ENCODE measurements at places on chromosomes 7 and 10.

DNA sequence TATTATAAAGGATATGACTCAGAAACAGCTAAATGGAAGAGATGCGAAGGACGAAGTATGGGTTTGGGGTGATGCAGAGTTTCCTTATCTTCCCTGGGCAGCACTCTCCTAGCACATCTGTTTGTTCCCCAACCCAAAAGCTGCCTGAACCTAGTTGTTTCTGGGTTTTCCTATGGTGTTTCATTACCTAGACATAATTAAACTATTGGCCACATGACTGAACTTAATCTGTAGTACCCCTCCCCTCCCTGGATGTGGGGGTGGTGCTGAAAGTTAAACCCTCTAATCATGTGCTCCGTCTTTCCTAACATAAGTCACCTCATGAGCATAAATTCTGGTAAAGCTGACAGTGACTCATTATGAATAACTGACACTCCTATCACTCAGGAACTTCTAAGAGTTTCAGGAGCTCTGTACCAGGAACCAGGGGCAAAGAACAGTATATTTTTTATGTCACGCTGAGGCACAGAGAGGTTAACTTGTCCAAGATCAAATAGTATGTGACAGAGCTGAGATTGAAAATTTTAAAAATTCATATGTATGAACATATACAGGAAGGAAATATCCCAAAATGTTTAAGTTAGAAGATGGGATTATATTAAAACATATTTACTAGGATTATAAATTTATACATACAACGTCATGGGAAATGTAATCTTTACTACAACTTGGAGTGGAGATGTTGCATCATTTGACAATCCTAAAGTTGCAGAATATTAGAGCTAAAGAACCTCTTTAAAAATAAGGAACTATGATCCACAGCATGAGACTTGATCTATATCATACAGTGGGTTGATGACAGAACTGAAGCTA lies 4.8 kb downstream of the STRIP2 start:
- DNase-seq = no peak

GRCh38 chr7:23938937-23939552 lies 229.0 kb downstream of the STK31 start:
- DNase-seq = no peak

DNA sequence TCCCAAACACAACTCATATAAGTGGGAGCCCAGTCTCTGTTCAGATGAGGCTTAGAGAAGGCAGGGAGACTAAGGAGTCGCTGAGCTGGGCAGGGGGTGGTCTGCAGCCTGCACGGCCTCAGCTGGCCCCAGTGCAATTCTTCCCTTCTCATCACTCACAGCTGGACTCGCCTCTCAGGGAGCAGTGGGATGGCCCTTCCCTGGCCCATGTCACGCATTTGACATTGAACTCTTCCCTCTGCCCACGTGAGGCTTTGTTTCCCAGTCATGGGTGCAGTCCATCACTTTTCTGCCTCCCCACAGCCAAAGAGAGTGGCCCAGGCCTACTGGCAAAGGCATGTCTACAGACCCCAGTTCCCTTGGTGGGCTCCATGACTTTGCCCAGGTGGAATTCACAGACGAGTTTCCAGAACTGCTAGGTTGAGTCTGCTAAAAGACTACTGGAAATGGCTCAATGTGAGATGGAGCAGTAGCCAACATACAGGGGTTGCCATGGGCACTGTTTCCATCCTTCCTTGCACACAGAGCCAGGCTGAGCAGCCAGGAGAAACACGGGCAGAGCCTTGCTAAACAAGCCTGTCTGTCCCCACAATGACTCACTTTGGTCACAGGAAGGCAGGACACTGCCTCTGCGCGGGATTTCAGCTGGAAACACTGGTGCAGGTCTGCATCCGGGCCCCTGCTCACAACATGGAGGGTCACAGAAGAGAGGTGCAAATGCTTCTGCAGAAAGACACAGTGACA lies 90.1 kb downstream of the OAT start:
- no peak for DNase-seq

- DNase-seq = no peak
Observed at GRCh38 chr7:77216181-77216845, 16.7 kb upstream of the FGL2 start.

GRCh38 chr7:151824373-151824933 lies 52.5 kb downstream of the PRKAG2 start:
- no peak for DNase-seq

DNA sequence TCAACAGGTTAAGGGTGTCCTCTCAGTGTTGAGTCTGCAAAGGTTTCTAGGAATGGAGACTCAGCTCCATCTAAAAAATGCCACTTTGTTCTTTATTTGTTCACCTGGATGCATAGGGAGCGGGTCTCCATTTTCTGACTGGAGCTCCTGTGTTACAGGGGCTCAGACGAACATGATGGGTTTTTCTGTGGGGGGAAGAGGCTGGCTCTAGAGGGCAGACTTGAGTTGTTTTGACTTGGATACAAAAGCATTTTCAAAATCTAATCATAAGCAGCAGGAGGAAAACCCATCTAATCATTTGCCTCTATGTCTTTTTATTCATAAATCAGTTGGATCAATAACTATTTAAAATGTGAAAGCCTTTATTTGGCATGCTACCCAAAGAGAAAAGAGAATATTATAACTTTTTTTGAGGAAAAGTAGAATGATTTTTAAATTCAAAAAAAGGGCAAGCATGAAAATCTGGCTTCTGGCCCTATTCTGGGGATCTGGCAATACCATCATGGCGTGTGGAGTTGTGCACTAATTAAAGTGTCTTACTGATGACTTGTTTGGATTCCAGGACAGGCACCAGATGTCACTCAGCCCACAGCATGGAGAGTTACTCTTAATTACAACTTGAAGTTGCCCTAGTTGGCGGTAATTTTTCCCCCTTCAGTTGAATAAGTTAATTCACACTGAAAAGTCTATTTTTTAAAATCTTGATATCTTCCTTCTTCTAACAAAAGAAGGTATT lies 594.9 kb downstream of the REEP3 start:
- no peak for DNase-seq

GRCh38 chr7:127666602-127667001 lies 14.6 kb downstream of the SND1 start:
- no peak for DNase-seq

GRCh38 chr7:1521456-1521855 lies 9.0 kb upstream of the MAFK start:
- no peak for DNase-seq

DNA sequence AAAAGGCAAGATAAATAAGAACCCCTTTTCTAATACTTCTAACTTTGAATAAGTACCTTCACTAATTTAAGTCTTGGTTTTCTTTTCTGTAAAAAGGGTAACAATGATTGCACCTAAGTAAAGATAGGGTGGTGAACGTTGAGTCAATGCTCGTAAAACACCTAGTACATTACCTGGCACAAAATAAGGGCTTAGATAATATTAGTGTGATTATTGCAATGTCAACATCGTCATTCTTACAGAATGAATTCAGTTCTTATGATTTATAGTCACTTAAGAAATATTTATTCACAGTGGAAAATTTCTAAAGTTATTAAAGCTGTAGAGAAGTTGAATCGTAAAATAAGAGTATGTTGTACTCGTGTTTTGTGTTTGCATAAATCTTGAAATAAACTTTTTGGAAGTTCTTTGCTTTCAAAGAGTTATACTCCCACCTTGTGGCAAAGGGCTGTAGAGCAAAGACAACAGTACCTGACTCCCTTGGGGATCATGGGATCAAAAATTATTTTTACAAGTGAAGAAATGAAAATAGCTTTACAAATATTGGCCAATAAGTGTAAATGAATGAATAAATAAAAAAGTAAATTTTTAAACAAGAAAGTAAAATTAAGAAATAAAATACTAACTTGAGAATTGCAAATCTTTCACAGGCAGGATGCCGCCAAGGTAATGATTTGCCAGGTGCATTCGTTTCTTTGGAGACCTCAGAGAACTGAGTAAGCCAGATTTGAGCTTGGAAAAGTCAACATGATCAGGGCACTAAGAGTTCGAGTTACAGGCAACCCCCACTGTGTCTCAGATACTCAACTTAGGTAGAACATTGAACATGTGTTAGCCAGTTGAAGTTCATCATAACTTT lies 285.8 kb upstream of the CACNA2D1 start:
- no peak for DNase-seq

DNA sequence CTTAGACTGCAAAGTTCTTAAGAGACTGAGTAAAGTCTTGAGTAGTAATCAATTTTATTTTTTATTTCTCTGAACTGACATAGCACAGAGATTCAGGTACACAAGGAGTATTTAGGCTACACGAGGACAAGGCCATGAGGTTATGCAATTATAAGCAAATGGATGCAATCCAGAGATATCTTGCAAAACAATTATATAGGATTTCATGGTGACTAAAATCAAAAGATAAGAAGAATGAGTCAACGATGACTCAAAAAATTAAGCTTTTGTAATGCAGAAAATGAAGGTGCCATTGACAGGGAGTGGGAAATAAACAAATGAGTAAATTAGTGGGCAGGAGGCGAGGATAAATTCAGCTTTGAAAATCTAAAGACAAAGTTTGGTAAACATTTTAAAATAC lies 66.7 kb upstream of the MYO3A start:
- no peak for DNase-seq

DNA sequence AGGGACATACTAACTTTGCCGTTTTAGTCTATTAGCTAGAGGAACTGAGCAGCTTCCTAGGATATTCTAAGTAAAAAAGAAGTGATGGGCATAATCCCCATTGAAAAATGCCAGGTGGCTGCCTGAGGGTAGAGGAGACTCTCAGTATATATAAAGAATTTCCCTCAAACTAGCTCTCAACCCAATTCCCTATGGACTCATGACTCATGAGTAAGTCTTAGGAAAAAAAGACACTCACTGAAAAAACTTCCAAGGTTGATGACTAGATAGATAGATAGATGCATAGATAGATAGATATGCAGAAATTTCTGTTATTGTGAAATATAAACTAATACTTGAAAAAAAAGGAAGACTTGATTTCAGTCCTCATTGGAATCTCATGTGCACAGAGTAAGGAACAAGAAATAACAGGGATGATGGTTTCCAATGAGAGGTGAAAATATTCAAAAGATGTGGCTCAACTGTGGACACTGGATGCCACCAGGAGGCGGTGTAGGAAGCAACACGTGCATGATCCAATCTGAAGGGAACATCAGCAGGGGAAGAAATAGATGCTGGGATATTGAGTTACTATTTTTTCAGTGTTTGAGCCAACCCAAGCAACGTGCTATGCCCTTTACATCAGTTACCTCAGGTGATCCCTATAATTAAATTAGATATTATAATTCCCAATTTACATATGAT lies 711.0 kb upstream of the LRRTM3 start:
- no peak for DNase-seq

DNA sequence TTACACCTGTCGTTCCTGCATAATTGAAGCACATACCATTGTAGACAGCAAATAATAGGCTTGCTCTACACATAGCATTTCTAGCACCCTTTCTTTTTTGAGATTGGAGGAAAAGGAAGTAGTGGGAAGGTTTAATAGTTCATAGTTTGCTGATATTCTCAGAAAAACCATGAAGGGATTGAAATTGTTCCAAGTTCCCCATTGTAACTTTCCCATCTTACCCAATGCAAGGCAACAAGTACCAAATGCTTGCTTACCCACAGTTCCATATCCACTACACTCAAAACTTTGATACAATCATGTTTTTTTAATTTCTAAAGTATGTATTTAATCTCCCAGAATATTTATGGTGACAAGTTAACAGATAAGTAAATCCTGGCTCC lies 13.8 kb downstream of the CYP3A5 start:
- no peak for DNase-seq

GRCh38 chr7:37180828-37181549 lies 267.7 kb downstream of the ELMO1 start:
- no peak for DNase-seq

- no peak for DNase-seq
Observed at GRCh38 chr7:109456116-109456515, 886.4 kb downstream of the DNAJB9 start.

DNA sequence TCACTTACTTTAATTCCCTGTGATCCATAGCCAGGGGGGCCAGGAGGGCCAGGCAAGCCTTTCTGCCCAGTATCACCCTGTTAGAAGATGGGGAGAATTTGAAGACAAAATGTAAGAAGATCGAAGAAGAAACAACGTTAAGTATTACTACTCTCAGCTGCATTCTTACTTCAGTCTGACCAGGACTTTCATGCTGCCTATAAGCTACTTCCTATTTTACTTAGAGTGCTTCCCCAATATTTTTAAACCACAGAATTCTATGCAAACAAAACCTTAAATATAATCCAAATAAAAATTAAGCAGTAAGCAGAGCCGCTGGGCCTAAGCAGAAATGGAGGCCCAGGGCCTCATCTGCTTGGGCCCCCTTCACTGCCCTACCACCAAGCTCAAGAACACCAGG lies 117.8 kb downstream of the COL28A1 start:
- no peak for DNase-seq

DNA sequence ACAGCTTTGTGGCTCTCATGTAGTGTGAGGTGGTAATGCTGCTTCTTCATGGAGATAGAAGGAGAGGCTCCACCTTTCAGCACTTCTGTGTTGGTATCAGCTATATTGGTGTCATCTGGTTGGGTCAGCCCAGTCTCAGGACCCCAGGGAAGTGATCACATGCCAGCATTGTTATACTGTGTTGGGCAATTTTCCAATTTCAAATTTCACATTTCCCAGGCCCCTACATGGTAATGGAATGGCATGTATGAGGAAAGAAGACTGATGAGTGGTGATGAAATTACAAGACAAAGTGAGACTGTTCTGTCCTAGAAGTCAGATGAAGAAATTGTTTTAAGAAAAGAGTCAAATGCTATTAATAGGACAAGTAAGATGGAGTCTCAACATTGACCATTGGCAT lies 3.7 kb upstream of the AKR1C3 start:
- DNase-seq = no peak

DNA sequence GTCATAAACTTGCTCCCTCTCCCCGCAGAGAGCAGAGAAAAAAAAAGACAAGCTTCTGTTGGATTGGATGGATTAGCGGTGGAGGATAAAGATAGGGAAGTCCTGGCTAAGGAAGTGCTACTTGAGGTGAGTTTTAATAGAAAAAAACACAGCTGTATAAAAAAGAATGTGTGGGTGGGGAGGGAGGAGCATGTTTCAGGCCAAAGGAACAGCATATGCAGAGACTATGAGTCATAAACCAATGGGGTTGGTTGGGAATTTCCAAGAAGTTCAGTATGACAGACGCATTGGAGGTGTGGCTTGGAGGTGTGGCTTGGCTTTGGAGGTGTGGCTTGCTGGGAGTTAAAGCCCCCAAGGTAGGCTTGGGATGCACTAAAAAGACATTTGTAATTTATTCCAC lies 103.0 kb upstream of the LSM8 start:
- DNase-seq = peak; percentile 4

- DNase-seq = no peak
Observed at GRCh38 chr7:37231613-37232012, 217.1 kb downstream of the ELMO1 start.

Data from CD4-positive, CD25-positive, alpha-beta regulatory T cell (primary cell).